Cortex of kidney (tissue), 1 donor: ENCODE measurements at places on chromosomes 7 and 10.

- DNase-seq = no peak
Measured at GRCh38 chr10:93146336-93146735, 72.6 kb downstream of the CYP26A1 start.

GRCh38 chr7:25624051-25624450 is 395.8 kb upstream of the NPVF start:
- DNase-seq = no peak

DNA sequence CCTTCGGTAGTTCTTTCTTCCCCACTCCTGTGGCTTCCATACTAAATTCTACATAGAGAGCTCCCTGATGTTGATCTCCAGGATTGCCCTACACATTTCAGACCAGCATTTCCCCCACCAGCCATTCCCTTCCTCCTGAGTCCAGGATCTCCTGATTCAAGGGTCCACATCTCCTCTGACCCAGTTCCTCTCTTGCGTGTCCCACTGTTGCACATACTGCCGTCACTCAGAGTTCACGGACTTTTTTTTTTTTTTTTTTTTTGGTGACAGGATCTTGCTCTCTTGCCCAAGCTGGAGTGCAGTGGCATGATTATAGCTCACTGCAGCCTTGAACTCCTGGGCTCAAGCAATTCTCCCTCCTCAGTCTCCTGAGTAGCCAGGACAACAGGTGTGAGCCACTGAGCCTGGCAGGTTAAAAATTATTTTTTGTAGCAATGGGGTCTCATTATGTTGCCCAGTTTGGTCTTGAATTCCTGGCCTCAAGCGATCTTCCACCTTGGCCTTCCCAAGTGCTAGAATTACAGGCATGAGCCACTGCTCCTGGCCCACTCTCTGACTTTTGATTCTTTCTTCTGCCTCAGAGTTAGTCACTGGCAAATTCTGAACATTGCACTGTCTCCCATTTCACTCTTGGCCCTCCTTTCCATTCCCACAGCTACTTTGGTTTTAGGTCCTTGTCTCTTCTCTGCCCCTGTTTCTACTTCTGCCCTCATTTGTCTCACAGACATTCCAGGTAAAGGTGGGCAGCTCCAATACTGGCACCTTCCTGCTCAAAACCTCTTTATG is 29.6 kb upstream of the ZRANB1 start:
- DNase-seq = no peak

DNA sequence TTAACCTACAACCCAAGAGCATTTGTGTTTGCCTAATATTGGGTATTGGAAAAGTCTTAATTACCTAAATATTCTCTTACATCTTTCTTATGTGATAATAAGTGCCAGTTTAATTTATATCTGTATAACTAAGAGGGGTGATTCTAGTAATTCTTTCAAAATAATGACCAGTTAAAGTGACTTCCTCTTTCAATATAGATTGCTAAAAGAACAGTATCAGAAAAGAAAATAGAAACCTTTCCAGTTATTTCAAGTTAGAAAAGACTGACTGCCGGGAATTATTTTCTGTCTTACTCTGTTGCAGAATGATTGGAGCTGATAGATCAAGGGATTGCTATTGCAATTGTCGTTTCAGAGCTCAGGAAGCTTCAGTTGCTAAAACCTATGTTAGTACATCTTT is 525.0 kb upstream of the SEMA3D start:
- DNase-seq = no peak
